Stimulated activated CD8-positive, alpha-beta memory T cell treated with anti-CD3 and anti-CD28 coated beads, Interleukin-7, amount 100 ng/mL, for 4 hours (primary cell): ENCODE measurements at places on chromosomes 4 and X.

GRCh38 chrX:20116087-20116576, 575 bp downstream of the MAP7D2 start:
- no peak for DNase-seq

- DNase-seq, result no peak
Measured at GRCh38 chr4:5863461-5864113, 29.3 kb downstream of the CRMP1 start.

DNA sequence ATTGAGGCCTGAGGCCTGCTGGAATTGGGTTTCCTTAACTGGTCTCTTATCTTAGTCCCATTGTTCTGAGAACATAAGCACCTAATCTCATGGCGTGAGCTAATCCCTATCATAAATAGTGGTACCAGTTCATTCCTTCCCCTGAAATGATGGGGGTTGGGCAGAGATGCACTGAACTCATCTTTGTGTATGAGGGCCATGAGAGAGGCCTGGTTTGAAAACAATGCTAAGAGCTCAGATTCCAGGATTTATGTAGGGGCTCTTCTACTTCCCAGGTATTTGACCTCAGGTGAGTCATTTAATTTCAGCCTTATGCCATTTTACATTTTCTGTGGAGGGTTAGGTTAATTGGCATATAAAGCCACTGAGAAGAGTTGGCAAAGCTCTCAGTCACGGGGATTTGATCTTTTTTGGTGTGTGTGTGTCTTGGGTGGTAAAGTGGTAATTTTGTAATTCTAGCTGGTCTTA, 4.4 kb downstream of the RBM3 start:
- no peak for DNase-seq

- peak; percentile 28 for DNase-seq
Measured at GRCh38 chrX:15471028-15471427, 22.1 kb downstream of the PIR start.

GRCh38 chr4:164096766-164097518, 602.5 kb downstream of the TMA16 start:
- DNase-seq, result no peak

- DNase-seq, result no peak
Measured at GRCh38 chrX:54178100-54178940, 4.7 kb downstream of the FAM120C start.

- DNase-seq, result no peak
Measured at GRCh38 chr4:136644279-136644678, 888.0 kb downstream of the PCDH18 start.

DNA sequence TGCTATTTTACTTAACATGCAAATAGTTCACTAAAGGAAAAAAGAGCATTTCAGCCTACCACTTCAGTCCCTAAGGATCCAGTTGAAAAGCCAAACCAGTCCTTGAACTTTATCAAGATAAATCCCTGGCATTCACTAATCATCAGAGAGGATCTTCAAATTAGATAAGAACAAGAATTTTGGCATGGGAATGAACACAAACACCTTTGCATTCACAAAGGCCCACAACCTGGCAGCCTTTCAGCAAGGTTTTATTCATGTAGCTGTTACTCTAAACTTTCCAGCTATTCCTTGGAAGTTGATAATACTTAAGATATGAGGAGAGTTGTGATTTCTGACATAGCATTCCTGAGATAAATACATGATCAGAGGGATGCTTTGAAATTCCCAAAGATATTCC, 193.4 kb downstream of the LRBA start:
- DNase-seq, result no peak

DNA sequence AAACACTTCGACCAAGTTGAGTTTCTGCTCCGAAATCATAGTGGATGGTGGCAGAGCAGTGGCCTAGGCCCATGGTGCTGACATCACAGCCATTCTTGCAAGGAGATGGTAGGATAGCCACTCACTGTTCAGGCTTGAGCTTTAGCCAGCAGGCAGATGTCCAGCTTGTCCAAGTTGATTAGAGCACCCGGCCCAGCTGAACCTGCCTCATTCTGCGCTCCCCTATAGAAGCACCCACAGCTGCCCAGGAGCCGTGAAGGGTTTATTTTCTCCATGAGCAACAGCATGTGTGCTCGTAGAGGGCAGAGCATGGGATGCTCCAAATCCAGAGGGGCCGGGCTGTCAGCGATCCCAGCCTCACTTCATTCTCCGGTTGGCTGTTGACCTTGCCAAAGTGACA, 16.2 kb downstream of the PIGG start:
- no peak for DNase-seq

GRCh38 chr4:16264798-16265197, 38.5 kb upstream of the TAPT1 start:
- no peak for DNase-seq

GRCh38 chr4:187929024-187929423, 66.5 kb upstream of the ZFP42 start:
- DNase-seq, result no peak

GRCh38 chr4:10730019-10730418, 45.5 kb upstream of the CLNK start:
- no peak for DNase-seq

DNA sequence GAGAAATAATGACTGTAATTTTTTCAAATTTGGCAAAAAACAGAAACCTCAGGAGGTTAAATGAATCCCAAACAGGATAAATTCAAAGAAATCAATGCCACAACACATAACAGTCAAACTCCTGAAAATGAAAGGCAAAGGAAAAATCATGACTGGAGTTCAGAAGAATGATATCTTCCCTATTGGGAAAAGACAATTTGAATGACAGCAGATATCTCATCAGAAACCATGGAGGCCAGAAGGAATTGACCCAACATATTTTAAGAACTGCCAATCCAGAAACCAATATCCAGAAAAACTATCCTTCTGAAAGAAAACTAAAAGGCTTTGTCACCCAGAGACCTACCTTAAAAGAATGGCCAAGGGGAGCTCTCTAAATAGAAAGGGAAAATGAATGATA, 40.1 kb upstream of the MAMLD1 start:
- no peak for DNase-seq

DNA sequence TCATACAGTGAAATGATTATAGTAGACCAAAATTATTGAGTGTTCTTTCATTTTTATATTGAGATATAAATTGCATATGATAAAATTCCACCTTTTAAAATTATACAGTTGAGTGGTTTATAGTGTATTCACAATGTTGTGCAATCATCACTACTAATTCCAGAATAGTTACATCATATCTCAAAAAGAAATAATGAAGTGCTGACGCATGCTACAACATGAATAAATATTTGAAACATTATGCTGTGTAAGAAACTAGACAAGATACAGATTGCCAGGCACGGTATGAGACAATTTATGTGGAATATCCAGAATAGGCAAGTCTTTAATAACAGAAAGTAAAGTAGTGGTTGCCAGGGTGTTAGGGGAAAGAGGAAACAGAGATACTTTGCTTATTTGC, 871.7 kb downstream of the FAM133A start:
- DNase-seq, result no peak

- DNase-seq, result no peak
Measured at GRCh38 chrX:153321381-153322124, at the start of gene PNMA6F. Gene PNMA6F, minus strand, starts transcription at chrX:153321767. Its CDS starts 1,093 bp downstream, at chrX:153320674.

DNA sequence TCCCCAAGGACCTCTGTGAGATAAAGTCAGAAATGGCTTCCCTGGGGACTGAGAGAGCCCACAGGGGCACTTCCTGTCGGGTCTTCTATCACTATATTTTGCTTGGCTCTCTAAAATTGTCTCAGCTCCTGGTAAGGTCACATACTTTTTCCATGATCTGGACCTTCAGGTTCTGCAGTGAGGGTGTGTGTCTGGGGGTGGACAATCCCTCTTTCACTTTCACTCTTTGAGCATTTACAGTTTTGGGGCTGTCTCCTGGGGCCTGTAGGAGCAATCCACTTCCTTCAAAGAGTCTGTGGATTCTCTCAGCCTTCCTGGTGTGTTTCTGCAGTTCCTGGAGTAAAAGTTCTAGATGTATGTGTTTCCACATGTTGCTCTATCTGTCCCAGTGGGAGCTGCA, 335.7 kb downstream of the FSTL5 start:
- no peak for DNase-seq

DNA sequence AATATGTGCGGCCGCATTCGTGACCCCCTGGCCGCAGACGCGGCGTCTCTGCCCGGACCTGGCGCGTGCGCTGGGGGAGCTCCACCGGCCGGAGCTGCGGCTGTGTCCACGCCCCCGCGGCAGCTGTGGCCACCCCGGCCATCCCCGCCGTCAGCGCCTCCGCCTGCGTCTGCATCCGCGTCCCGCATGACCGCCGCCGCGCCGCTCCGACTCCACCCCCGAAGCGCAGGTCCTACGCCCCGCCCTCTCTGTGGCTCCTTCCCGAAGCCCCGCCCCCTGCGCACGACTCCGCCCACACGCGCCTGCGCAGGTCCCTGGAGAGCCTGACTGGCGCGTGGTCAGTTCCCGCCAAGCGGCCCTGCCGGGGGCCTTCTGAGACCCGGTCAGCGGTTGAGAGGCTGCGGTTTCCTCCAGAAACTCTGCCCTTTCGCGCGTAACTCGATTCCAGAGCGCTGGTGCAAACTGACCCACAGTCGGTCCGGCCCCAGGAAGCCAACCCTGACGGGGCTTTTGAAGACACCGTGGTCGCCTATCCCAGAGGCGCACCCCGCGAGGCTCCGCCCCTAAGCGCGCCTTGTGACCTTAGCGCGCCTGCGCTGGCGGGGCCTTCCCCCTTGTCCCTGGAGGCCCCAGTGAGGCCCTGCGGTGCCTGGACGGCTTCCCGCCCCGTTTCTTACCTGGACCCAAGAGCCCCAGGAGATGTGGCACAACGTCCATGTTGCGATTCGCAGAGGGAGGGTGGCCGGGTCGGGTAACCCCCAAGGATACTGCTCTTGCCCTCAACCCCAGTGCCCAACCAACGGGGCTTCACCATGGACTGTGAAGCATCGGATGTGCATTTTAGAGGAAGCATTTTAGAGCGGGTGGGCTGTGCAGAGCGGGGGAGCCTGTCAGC, at the start of gene LAGE3:
TSS of gene LAGE3 (minus strand) at position 554 of the 895 bp plus-strand sequence. CDS start at position 188, 366 bp downstream.
- peak; percentile 87 for DNase-seq

- peak; percentile 48 for DNase-seq
Measured at GRCh38 chrX:7147413-7147977, at the start of gene STS. Gene STS, plus strand, starts transcription at chrX:7147712. Its CDS starts 105,488 bp downstream, at chrX:7253200.

GRCh38 chr4:11014199-11014598, 329.6 kb upstream of the CLNK start:
- no peak for DNase-seq

DNA sequence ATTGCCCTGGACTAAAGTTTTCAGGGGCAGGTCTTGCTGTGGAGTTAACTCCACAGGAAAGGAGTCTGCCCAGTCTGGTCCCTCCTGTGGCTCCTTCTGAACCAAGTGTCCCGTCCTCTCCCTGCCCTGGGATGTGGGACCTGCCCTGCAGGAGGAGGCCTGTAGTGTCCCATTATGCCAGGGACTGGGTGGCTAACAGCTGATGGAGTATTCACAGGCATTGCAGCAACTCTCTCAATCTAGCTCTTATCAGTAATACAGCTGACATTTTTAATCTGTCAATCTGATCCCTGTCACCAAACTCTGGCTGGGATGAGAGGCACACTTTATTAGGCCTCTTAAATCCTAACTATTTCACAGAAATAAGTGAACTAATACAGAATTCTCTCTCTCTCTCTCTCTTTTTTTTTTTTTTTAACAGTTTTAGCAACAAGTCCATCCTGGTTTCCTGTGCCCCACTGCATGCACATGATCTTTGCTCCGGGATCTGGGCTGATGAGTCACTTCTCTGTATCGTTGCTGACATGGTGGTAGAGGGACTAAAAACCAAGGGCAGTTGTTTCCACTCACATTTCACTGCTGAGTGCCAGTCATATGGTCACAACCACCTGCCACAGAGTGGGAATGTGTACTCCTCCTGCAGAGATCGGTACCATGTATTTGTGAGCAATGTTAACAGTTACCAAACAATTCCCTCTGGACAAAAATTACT, 39.1 kb downstream of the HAND2 start:
- DNase-seq, result no peak

DNA sequence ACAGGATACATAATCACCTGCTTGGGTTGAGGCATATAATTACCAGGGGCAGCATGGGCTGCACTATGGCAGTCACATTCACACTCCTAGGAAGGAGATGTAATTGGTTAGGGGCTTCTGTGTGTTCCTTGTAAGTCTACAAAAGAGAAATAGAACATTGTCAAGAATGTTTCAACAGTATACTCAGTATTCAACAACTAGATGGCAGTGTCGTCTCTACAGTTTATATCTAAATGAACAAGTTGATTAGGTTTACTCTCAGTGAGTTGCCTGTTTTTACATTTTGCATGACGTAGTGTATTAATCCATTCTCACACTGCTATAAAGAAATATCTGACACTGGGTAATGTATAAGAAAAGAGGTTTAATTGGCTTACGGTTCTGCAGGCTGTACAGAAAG, 50.5 kb upstream of the RAB33B start:
- no peak for DNase-seq

- DNase-seq, result no peak
Measured at GRCh38 chr4:7722766-7723387, 216.8 kb downstream of the AFAP1 start.

DNA sequence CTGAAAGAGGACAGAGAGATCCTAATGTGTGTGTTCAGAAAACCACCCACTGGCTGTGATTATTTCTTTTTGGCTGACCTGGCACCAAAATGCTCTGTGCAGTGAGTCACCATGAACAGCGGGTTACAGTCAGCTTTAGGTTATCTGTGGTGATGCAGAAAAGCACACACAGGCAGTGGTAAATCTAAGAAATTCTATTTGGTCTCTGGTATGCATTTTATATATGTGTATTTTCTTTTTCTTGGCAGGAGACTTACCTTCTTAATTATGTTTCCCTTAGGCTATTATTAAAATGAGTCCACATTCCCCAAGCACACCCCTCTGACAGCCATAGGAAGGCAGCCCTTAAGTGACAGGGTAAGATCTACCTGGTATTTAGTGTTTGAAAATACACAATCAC, 79.1 kb upstream of the TFDP3 start:
- DNase-seq, result no peak

DNA sequence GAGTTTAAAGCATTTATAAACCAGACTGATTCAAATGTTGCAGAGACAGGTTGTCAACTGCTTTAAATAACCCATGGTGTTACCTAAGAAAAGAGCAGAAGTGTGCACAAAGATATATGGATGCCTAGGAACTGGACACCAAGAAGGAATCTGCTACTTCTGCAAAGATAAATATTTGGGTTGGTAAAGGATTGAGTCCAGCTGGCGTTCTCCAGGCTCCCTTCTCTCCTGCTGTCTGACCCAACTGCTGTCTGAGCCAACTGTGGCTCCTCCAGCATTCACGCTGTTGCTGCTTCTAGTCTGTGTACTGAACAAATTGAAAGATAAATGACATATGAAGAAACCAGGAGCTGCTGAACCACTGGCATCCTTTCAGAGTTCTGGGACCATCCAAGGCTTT, 1167.8 kb upstream of the PRKX start:
- DNase-seq, result no peak

GRCh38 chr4:104408878-104409277, 85.8 kb downstream of the CXXC4 start:
- no peak for DNase-seq

GRCh38 chr4:102546635-102547034, 45.5 kb downstream of the NFKB1 start:
- DNase-seq, result no peak
